ENCODE measurements at places on chromosomes 5 and 9.
A peak's percentile ranks its signal among the peaks of the same experiment; 100 is the strongest.

DNA sequence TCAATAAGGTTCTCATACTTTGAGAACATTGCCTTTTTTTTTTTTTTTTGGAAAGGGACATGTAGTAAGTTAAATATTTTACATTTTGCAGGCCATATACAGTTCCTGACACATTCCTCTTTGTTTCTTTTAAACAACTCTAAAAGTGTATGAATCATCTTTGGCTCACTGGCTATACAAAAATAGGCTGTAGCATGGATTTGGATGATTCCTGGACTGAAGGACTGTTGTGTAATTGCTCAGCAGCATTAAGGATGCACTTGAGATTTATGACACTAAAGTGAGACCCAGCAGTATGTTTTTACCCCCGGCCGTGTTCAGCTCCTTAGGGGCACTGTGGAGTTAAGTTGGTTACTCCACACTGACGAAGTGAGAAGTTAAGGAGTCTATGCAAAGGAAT, 41.3 kb downstream of the VPS13A start:
- peak; percentile 74 for DNase-seq

DNA sequence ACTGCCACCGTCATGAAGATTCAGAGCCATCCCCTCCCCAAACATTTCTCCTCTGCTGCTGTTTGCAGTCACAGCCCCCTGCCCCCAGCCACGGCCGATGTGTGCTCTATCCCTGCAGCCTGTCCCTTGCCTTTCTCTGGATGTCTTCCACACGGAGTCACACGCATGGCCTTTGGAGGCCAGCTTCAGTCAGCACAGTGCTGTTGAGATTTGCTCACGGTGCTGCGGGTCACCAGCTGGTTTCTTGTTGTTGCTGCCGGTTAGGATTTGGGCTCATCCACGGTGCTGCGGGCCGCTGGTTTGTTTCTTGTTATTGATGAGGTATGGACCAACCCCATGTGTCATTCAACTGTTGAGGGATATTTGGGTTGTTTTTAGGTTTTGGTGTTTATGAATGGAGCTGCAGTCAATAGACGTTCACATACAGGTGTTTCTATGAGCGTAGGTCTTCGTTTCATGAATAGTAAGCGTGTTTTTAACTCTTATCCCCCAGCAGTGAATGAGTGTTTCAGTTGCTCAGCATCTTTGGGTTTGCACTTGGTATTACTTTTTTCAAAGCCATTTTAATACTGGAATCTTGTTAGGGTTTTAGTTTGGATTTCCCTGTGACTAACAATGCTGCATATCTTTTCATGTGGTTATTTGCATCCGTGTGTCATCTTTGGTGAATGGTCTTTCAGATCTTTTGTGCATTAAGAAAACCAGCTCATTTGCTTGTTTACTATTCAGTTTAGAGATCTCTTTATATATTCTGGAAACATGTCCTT, 57.6 kb downstream of the AHRR start:
- DNase-seq, result peak; percentile 63

DNA sequence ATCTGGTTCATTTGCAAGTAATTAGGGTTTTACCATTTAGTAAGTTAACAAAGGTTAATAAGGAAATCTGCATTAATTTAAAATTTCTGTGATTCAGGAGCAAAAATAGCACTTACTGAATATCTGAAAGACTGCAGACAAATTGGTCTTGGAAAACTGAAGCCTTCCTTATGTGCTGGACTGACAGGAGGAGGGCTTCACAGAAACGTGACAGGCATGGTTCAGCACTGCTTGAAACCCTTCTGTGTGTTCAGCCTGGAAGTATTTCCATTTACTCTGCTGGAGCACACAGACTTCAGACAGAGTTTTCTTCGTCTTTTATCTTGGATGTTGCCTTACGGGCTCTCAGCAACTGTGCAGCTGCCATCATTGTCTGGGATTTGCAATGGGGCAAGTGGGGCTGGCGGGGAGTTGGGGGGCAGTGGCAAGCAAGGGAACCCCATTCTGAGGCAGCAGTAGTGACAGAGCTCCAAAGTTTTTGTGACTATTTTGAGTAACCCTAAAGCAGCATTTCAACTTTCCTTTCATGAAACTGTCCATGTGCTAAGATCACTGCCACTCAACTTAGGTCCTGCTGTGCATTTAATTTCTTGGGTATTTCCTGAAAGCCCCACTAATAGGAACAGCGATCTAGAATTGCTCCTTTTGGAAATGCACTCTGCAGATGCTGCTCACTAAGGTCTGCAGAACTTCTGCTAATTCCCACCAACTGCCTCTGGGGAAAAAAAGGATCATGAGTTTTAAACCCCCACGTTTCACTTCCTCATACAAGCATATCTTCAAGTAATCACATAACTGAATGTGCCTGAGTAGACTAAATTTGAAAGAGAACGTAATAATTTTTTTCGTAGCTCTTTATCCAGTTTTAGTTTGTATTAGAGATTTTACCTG, 56.6 kb downstream of the KCNN2 start:
- DNase-seq, result no peak

- DNase-seq, result no peak
Measured at GRCh38 chr5:88899096-88899737, 16.2 kb upstream of the MEF2C start.

- DNase-seq, result peak; percentile 32
Measured at GRCh38 chr5:55650386-55650785, 61.7 kb downstream of the SLC38A9 start.

- no peak for DNase-seq
Measured at GRCh38 chr5:20694121-20694520, 706.1 kb upstream of the CDH18 start.

All from HFFc6 (cell line).